G401 (cell line): ENCODE measurements at places on chromosomes 16 and 17. TPM values are rescaled to one million over a fixed set of nuclear protein-coding genes. Genes with fewer than 3 reads are reported as not detected.

The SYCE1L gene
- not detected in 2 replicates for total RNA-seq

The CYB5D1 gene
- total RNA-seq: 8.5 and 10.0 TPM in 2 replicates

The NLRC3 gene
- total RNA-seq: 0.12 TPM in 1 of 2 replicates, not detected in the other

The IGFALS gene
- total RNA-seq: 0.31 TPM in 1 of 2 replicates, not detected in the other

The ABCA9 gene
- total RNA-seq: not detected in 2 replicates

The NEUROD2 gene
- total RNA-seq: not detected in 2 replicates

The GID4 gene
- 6.7 and 10.8 TPM in 2 replicates for total RNA-seq

The NCBP3 gene
- 12.9 and 39.6 TPM in 2 replicates for total RNA-seq

The SEPTIN12 gene
- total RNA-seq: not detected in 2 replicates

The ARHGAP23 gene
- total RNA-seq: 2.4 and 6.4 TPM in 2 replicates

The HAS3 gene
- 0.06 and 2.6 TPM in 2 replicates for total RNA-seq

The MMP28 gene
- not detected in 2 replicates for total RNA-seq

The CTRL gene
- total RNA-seq: 0.18 TPM in 1 of 2 replicates, not detected in the other

The SLC47A1 gene
- 2.6 and 4.5 TPM in 2 replicates for total RNA-seq

The LITAF gene
- total RNA-seq: 43.3 and 50.5 TPM in 2 replicates

The TMEM132E gene
- total RNA-seq: not detected in 2 replicates

The FAM20A gene
- not detected in 2 replicates for total RNA-seq

The PLCG2 gene
- 34.8 and 42.4 TPM in 2 replicates for total RNA-seq

The WNT3 gene
- total RNA-seq: not detected in 2 replicates

The CCT6B gene
- total RNA-seq: 0.12 and 0.14 TPM in 2 replicates

The IFI35 gene
- total RNA-seq: 34.8 and 41.6 TPM in 2 replicates

The ASB16 gene
- not detected in 2 replicates for total RNA-seq

The HSPB9 gene
- total RNA-seq: not detected in 2 replicates

The SMIM36 gene
- not detected in 2 replicates for total RNA-seq

The TNRC6C gene
- total RNA-seq: 2.5 and 2.7 TPM in 2 replicates

The DYNLL2 gene
- total RNA-seq: 10.5 and 11.5 TPM in 2 replicates

The SNAI3 gene
- 0.18 and 0.88 TPM in 2 replicates for total RNA-seq

The PIRT gene
- total RNA-seq: not detected in 2 replicates

The IRX5 gene
- total RNA-seq: not detected in 2 replicates

The ZPBP2 gene
- total RNA-seq: not detected in 2 replicates

The PYY gene
- total RNA-seq: not detected in 2 replicates

The ASIC2 gene
- not detected in 2 replicates for total RNA-seq

The RND2 gene
- 10.4 and 10.9 TPM in 2 replicates for total RNA-seq

The TBC1D3D gene
- not detected in 2 replicates for total RNA-seq

The GAS2L2 gene
- not detected in 2 replicates for total RNA-seq

The CARD14 gene
- total RNA-seq: 0.44 TPM in 1 of 2 replicates, not detected in the other

The RUNDC3A gene
- total RNA-seq: 3.4 and 3.8 TPM in 2 replicates

The ZNF821 gene
- total RNA-seq: 24.7 and 27.7 TPM in 2 replicates

The PRR15L gene
- total RNA-seq: not detected in 2 replicates

The HEATR9 gene
- total RNA-seq: not detected in 2 replicates

The SLC13A2 gene
- total RNA-seq: not detected in 2 replicates

The TNFSF13 gene
- 1.5 TPM in 1 of 2 replicates, not detected in the other for total RNA-seq

The CBX2 gene
- 35.8 and 48.4 TPM in 2 replicates for total RNA-seq

The CDRT15L2 gene
- not detected in 2 replicates for total RNA-seq

The EFCAB5 gene
- total RNA-seq: 0.06 and 0.07 TPM in 2 replicates
